RCC 7860 (cell line): ENCODE measurements at places on chromosomes 3 and 15.

DNA sequence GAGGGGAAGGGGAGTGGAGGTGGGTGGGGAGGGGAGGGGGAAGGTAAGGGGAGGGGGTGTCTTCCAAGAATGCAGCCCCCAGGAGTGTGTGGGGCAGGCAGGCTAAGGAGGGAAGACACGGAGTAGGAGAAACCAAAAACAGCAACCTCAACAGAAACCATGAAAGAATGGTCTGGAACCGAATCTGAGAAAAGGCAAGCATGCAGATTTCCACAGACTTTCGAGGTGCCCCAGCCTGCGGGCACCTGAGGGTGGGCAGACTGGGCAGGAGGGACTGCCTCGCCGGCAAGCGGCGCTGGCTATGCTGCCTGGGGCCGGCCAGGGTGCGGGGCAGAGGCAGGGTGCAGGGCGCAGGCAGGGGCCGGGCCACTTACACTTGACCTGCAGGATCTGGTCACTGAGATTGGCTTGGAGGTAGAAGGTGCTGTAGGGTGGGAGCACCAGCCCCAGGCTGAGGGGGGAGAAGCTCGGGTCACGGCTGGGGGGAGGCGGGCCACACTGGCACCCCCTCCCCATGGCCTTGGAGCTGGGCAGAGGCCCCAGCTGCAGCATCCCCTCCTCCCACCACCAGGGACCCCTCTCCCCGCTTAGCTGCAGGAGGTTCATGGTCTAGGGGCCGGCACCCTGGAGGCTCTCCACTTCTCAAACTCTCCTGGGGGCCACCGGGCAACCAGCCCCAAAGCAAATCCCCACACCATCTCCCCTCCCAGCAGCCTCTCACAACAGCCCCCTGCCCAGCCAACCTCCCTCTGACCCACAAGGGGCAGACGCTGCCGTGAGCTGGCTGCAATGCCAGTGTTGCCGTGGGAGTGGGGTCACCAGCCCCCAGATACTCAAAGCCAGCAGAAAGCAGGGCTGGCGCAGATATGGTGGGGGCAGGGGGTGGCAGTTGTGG, 15.3 kb upstream of the TMEM115 start:
- no peak for DNase-seq

DNA sequence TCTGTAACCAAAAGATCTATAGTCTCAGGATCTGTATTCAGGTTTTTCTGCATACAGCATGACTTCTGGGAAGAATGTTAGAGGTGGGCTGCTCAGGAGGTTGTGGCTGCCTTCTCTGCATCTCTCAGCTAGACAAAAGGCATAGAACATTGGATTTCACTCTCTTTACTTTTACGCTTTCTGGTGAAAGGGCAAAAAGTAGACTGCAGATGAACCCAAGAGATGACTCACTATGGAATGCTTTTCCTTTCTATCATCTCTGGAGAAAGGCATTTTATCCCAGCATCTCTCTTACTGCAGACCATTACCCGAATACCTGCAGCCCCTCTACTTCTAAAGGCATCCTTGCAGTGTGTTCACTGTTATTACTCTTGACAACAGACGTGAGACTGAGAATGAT, 222.2 kb downstream of the WNT5A start:
- DNase-seq, result no peak

DNA sequence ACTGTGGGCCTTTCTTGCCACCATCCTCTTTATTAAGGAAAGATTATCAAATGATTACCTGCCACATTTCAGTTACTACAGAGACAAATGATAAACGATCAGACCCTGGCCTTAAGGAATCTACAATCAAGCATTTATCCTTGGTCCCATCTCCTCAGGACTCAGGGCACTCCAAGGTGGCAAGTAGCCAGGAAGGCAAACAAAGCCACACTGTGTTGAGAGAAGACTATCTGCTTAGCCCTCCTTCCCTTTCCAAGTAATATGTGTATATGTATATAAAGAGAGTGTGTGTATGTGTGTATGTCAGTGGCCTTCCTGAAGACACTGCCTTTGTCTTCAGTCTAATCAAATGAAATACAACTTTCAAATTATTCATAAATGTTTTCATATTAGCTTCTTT, 490.1 kb upstream of the ATP11B start:
- no peak for DNase-seq

- peak; percentile 15 for DNase-seq
Observed at GRCh38 chr3:133377396-133377795, 22.5 kb upstream of the BFSP2 start.
